ENCODE measurements at places on chromosomes 3 and 15.

DNA sequence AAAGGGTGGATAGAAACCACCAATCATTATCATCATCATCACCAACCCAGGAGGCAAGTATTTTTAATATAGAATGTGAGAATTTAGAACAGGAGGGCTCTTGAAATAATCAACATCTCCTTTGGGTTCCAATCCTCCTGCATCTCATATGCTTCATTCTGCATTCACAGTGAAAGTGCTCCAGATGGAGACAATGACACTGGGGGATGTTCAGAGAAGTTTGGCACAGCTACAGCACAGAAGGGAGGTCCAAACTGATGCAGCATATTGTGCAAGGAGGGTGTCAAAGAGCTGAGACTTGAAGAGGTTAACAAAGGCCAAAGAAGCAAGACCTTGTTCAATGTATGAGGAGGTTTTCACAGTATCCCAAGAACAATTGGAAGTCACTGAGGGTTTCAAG, 767.1 kb downstream of the NTRK3 start:
- no peak for DNase-seq

DNA sequence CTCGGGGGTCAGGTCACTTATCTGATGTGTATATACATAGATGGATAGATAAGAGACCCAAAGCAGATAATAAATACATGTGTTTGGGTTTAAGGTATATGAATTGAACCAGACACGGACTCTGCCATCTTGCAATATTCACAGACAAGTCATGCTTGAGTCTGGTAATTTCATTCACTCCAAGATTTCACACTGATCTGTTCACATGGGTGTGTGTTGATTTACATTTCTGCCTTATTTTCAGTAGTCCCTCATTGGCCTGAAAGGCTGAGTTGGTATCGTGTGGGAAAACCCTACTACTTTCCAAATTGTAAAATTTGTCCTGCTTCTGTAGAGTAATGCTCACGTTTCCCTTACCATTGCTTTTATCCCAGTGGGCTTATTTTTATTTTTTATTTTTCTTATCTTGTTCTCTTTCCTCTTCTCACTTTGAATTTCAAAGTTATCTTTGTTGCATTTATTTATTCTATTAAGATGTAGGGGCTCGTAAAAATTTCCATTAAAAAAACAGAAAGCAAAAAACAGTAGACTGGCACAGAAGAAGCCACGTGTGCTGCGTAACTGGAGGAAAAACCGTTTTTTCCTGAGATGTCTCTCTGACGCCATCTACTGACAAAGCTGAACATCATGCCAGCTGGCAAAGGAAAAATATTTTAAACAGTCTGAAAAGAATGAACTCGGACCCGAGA, 10.8 kb upstream of the MFSD1 start:
- DNase-seq: no peak

GRCh38 chr3:45010811-45011333, 15.2 kb upstream of the CLEC3B start:
- no peak for DNase-seq

DNA sequence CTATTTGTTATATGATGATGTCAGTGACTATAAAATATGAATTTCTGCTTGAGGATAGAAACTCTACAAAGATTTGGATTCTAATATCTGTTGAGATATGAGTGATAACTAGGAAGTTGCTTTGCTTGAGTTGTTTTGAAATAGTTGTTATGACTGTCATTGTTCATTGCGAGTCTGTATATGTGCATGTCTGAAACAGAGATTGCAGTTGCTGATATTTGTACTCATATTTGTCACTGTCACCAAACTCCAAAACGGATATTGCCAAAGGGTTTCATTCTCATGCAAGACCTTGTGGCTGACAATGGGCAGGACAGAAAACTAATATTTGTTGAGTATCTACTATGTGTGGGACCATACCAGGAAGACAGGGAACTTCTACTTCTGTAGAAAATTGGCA, 240.2 kb downstream of the CD47 start:
- DNase-seq: no peak

- DNase-seq: peak; percentile 81
Observed at GRCh38 chr15:68229386-68230156, at the start of gene CLN6. Gene CLN6 (minus strand): TSS chr15:68229728. CDS start chr15:68229584, 144 bp downstream.

GRCh38 chr15:84982301-84982920, 755 bp downstream of the PDE8A start:
- DNase-seq: peak; percentile 33

- no peak for DNase-seq
Observed at GRCh38 chr3:176584413-176585176, 612.7 kb downstream of the TBL1XR1 start.

DNA sequence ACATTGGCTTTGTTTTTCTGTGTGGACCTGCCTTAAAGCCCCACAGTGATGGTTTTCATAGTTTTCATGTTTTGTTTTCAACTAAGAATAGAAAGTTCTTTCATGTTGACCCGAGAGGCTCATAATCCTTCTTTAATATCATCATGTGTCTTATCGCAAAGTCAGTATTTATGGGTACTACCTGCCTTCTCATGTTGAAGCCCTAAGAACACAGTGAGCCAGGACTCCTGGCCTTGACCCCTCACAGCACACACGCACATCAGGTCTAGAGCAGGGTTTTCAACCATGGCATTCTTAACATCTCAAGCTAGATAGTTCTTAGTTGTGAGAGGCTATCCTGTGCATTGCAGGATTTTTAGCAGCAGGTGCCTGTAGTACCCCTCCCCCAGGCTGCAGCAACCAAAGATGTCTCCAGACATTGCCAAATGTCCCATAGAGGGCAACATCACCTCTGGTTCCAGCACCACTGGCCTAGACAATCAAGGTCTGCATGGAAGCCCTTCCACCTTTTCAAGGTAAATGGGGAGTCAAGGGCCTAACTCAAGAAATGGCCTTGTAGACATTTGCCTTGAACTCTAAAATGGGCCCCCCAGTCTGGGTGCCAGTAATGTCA, 118.3 kb downstream of the MTHFS start:
- no peak for DNase-seq

GRCh38 chr3:134751831-134752230, 43.2 kb upstream of the EPHB1 start:
- DNase-seq: no peak

DNA sequence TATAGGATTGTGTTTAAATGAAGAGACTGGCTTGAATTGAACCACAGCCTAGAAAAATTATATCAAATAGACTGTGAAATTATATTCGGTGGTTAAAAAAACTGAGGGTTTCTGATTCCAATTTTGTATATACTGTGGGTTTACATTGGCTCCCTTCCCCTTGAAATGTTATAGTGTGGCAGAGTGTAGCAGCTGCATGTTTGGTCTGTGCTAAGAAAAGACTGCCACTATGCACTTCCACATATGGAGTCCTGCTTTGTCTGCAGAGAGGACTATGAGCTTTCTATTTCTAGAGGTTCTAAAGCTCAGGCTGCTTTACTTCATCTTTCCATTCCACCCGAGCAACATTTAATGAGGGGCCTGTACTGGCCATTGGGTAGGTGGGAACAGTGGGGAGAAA, 112.3 kb downstream of the P3H2 start:
- DNase-seq: no peak

- no peak for DNase-seq
Observed at GRCh38 chr3:64658001-64658400, 29.8 kb downstream of the ADAMTS9 start.

- DNase-seq: no peak
Observed at GRCh38 chr3:168077091-168077490, 18.6 kb downstream of the GOLIM4 start.

Data from activated T-helper 2 cell treated with anti-CD3 and anti-CD28 coated beads, Interferon-gamma antibody, Interleukin-2, Interleukin-4, amounts not matched to agents 10 μg/mL and 5 μg/mL and 100 μg/mL, durations not matched to agents 14 hours and 24 hours and 36 hours (primary cell).